Renal cortical epithelial cell (primary cell): ENCODE measurements at places on chromosomes 2 and 18. TPM values are rescaled to one million over a fixed set of nuclear protein-coding genes. Genes with fewer than 3 reads are reported as not detected.

Gene IKZF2
- 7.1 and 17.7 TPM in 2 replicates for total RNA-seq

Gene CD8A
- total RNA-seq: 0.17 TPM in 1 of 2 replicates, not detected in the other

Gene POMC
- 0.20 TPM in 1 of 2 replicates, not detected in the other for total RNA-seq

GRCh38 chr2:236363711-236364277, 99.6 kb upstream of the ASB18 start:
- no peak for DNase-seq

GRCh38 chr2:108637304-108637669, 82.0 kb upstream of the RANBP2 start:
- DNase-seq: peak; percentile 94

- DNase-seq: no peak
Observed at GRCh38 chr2:34401186-34401585, 802.1 kb upstream of the FAM98A start.

DNA sequence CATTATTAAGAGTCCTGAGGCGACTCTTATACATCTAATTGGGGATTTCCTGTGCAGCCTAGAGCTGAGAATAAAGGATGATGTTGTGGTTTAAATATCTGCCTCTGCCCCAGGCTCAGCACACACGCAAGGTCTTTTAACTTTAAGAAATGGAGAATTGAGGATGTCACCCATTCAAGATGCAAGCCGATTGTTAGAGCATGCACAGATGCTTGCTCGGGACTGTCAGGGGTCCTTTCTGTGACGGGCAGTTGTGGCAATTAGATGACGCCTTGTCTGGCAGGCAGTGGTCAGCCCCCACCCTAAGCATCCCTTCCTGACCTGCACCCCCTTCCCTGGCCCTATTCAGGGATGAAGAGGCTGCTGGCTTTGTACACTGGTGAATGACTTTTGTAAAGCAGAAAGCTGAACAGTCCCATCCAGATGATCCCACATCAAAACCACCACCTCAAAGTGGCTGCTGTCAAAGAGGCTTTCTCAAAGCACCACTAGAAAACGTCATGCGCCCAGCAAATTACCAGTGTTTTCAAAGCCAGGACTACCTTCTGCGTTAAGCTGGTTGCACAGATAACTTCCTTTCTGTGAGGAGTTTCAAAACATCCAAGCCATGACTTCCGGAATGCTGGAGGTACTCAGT, 23.7 kb downstream of the FAM178B start:
- no peak for DNase-seq

- no peak for DNase-seq
Observed at GRCh38 chr2:128756365-128756717, 437.7 kb upstream of the HS6ST1 start.

GRCh38 chr2:141933226-141933625, 197.6 kb downstream of the LRP1B start:
- no peak for DNase-seq
